Lower lobe of right lung (tissue), 2 donors: ENCODE measurements at places on chromosomes 2 and 18.

GRCh38 chr2:231928481-231928880 lies 2.3 kb upstream of the NPPC start:
- no peak for DNase-seq

- DNase-seq = no peak
Observed at GRCh38 chr2:241069821-241070281, 32.2 kb downstream of the MTERF4 start.

DNA sequence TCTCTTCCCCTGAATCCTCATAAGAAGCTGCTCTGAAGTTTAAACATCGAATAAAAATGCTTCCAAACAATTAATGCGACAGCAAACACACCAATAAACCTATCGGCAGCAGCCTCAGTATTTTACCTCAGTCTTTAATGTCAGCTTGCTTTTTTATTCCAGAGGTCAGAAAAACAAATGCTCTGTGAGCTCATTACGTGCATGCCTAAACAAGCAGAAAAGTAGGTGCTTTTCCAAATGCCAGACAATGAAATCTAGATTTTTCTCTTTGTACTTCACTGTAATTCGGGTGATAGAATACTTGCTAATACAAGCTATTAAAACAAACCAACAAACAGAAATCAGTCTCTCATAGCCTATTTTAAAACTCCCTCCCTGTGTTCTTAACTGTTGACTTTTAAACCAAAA lies 381.5 kb downstream of the NRXN1 start:
- DNase-seq = no peak

GRCh38 chr2:230346921-230347533 lies 20.0 kb downstream of the SP140L start:
- DNase-seq = no peak

GRCh38 chr2:130391872-130392670 lies 36.2 kb downstream of the PTPN18 start:
- no peak for DNase-seq

DNA sequence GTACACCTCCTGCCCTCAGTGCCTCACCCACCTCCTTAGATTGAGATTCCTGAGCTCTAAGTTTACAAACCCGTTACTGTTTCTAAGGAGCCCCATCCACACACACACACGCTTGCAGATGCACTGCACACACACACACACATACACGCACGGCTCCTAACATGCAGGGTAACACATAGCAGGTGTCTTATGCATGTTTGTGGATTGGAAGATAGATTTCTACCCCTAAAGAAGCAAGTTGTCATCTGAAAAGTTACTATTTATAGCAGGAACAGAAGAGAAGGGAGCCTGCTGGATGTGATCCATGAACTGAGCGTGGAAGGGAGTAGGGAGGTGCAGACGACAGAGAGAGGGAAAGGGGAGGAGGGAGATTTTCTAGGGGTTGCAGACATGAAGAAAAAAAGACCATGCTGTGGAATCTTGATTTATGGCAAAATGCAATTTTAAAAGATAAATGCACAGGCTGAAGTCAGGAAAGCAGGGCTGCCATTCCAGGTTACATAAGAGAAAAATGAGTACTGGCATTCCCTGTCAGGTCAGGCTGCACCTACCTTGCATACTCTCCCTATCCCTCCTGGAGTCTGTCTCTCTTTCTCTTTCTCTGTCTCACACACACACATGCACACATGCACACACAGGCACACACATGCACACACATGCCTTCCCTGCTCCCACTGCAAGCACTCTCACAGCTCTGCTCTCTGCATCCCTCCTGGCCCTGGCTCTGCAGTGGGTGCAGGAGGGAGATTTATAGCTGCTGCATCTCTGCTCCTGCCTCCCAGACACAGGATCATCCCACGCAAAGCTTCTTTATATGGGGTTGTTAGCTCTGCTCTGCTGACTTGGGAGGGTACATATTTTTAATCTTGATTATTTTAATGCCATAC lies 192.6 kb upstream of the MYT1L start:
- DNase-seq = no peak

DNA sequence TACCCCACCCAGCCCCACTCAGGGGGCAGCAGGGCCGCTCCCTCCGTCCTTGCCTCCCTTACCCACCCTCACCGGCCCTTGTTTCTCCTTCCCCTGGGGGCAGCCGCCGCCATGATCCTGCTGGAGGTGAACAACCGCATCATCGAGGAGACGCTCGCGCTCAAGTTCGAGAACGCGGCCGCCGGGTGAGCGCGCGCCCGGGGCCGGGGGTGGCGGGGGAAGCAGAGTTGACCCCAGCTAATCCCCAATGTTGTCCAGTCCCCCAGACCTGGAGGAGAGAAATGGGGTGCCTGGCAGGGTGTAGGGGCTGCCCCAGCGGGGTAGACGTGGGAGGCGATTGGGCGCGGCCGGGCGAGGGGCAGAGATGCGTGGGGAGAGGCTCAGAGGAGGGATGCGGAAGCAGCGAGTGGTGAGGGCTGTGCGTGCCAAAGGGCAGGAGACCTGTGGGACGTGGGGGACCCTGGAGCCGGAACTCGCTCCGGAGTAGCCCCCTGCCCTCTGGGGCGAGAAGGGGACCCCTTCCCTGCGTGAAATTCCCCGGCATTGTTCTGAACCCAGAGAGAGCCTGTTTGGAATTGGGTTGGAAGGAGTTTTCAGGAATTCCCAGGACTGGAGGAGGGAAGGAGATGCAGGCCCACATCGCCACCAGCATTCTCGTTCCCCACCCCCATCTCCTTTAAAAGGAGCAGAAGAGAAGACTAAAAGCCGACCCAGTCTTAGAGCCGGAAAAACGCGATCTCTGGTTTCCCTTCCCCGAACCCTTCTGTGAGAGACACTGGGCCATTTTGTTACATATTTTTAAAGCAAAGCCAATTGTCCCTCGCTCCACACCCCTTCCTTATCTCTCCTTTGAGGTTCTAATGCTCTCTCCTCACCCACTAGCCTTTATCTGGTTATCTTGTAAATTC lies 625 bp downstream of the ARPC2 start:
- DNase-seq = peak; percentile 88

- DNase-seq = no peak
Observed at GRCh38 chr2:105580870-105581554, 163.7 kb upstream of the NCK2 start.

DNA sequence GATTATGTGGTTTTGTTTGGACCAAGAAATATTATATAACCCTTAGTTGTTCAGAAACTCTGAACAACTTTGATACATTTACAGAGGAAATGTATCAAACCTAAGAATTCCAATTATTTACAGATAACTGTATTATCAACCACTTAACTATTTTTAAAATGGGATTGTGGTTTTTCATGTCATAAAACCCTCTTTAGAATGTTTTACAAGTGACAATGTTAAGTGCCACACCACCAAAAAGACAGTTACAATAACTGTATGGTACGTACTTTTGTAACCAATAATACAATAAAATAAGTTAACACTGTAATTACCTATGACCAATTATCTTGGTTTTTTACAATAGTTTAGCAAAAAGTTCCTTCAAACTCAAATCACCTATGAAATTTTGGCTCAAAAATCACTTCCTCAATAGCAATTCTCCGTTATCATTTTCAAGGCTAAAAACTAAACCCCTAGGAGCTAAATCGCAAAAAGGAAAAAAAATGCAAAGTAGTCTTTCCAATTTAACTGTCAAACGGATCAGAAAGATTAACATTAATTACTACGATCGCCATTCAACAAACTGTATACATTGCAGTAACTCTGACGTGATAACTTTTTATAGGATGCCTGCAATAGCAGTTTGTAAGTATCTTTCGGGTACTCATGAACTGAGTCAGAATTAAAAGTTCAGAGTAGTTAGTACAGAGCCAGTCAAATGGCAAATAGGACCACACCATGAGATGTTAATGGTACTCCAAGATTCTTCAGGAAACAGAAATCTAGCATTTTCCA lies 1.5 kb downstream of the ROCK1 start:
- no peak for DNase-seq

GRCh38 chr18:49446481-49446880 lies 14.0 kb downstream of the DYM start:
- no peak for DNase-seq

- no peak for DNase-seq
Observed at GRCh38 chr2:231633241-231633976, 40.7 kb downstream of the TEX44 start.

- no peak for DNase-seq
Observed at GRCh38 chr2:225471482-225471881, 72.0 kb downstream of the NYAP2 start.

- DNase-seq = no peak
Observed at GRCh38 chr2:203934041-203934492, 2.5 kb upstream of the ICOS start.

DNA sequence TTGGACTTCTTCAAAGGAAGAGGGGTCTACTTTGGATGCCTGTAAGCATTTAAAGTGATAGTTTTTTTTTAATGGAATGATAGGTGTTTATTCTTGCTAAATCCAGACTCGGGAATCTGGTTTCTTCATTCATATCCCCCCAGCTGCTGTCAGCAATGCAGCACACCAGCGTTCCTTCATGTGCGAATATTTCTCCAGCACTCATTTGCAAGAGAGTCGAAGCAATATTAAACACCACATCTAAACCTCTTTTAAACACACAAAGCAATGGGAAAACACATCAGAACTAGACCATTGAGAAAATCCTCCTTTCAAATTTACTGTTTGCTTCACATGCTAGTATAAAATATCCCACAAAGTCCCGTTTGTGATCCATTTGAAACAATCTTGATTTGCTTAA lies 563.7 kb downstream of the ARHGAP15 start:
- no peak for DNase-seq

GRCh38 chr2:217820904-217821303 lies 181.9 kb downstream of the TNS1 start:
- no peak for DNase-seq

- DNase-seq = no peak
Observed at GRCh38 chr2:190205657-190206056, 114.0 kb downstream of the HIBCH start.

- DNase-seq = no peak
Observed at GRCh38 chr2:146438246-146438645, 1406.6 kb upstream of the ACVR2A start.

DNA sequence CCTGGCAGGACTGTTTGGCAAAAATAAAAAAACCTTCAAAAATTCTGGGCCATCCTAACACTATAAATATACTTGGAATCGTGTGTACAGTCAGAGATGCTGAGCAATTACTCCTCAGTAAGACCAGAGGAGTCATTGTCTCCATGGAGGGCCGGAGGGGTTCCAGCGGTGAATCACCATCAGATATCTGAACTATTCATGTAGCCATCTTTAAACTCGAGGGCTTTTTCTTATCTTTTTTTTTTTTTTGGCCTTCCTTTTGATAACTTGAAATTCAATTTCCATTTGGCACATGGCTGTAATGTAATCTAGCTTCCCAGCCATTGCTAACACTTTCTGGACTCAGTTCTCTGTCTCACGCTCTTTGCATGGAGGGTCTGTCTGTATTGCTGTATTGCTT lies 7.4 kb upstream of the FHL2 start:
- DNase-seq = no peak

- no peak for DNase-seq
Observed at GRCh38 chr2:23496456-23496855, 111.5 kb downstream of the KLHL29 start.

DNA sequence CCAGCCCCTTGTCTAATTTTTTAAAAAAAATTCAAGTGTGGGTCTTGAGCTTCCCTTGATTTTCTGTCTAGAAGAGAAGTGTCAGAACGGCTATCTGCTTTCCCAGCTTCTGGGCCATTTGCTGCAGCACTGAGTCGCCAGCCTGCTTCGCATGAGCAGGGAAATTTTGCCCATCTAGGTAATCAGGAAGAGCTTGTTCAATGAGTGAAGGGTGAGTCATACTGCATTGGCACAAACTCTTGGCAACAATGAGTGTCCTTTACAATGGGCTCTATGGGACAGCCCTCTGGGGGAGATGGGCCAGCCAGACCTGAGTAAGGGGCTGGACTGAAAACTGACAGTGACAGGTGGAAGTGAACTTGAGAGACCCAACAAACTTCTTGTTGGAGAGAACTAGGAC lies 2.4 kb upstream of the RNF144A start:
- no peak for DNase-seq

GRCh38 chr2:230944123-230944653 lies 19.1 kb upstream of the GPR55 start:
- DNase-seq = no peak

DNA sequence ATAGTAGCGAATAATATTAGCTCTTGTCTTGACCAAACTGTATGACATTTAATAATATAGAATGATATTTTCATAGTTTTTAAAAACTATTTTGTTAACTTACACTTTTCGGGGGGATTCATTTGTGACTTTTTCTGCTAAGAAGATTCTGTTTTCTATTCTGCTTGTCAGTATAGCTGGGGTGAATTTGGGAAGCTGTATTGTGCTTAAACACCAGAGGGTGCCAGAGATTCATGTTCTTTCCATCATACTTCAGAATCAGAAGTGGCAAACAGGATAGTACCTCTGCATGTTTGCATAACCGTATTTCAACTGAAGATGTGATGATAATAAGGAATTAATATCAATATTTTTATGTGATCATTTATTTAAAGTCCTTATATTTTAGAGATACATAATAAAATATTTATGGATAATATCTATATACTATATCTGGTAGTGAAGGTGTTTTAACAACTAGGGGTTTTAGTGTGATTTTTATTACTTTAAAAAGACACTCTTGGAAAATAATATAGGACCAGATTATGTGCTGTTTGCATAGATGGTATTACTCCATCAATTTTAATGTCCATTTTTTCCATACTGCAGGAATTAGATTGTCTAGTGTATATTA lies 81.0 kb downstream of the TAF4B start:
- DNase-seq = no peak

- no peak for DNase-seq
Observed at GRCh38 chr2:16767789-16768476, 102.3 kb upstream of the CYRIA start.

DNA sequence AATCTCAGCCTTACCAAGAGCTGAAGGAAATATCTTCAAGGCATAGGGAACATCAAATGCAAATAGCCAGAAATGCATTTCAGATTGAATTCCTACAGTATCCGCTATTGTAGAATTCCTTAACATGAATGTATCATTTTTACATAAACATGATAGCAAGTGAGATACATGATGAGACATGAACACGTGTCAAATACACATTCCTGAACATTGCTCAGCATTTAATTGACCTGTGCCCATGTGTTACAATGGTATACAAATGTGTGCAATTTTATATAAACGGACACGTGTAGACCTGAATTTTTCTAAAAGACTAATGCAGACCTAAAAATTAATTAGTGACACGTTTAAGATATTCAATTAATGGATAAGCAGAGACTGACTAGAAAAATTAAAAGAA lies 133.0 kb upstream of the TLK1 start:
- no peak for DNase-seq

- DNase-seq = no peak
Observed at GRCh38 chr2:127527001-127527804, 914 bp upstream of the IWS1 start.

DNA sequence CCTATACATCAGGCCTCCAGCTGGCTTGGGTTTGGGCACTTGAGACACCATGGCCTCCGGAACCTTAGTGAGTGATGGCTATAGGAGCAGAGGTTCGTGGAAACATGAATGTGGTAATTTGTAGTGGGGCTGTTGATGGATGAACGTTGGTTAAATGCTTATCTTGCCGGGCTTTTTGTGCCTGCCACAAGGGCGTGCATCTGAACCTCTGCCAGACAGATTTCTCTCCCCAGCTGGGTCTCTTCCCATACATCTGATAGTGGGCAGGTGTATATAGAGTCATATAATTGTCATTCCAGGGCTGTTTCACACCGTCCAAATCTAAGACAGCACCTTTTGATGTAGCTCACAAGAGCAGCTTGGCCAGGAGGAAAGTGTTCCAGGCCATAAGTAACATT lies 14.7 kb downstream of the LAMA3 start:
- DNase-seq = no peak

- DNase-seq = peak; percentile 38
Observed at GRCh38 chr18:79584491-79585394, 94.9 kb upstream of the CTDP1 start.

- no peak for DNase-seq
Observed at GRCh38 chr2:224084266-224084892, 45.3 kb upstream of the SERPINE2 start.
